Stimulated activated CD4-positive, alpha-beta T cell treated with anti-CD3 and anti-CD28 coated beads, Interleukin-15, amount 100 ng/mL, for 1 hour (primary cell): ENCODE measurements at places on chromosomes 7 and 10.

- DNase-seq = no peak
Observed at GRCh38 chr10:5630112-5630436, 36.3 kb downstream of the ASB13 start.

- DNase-seq = no peak
Observed at GRCh38 chr7:54985426-54986330, 33.1 kb upstream of the EGFR start.

- no peak for DNase-seq
Observed at GRCh38 chr7:130683026-130683425, 3.3 kb downstream of the TSGA13 start.

DNA sequence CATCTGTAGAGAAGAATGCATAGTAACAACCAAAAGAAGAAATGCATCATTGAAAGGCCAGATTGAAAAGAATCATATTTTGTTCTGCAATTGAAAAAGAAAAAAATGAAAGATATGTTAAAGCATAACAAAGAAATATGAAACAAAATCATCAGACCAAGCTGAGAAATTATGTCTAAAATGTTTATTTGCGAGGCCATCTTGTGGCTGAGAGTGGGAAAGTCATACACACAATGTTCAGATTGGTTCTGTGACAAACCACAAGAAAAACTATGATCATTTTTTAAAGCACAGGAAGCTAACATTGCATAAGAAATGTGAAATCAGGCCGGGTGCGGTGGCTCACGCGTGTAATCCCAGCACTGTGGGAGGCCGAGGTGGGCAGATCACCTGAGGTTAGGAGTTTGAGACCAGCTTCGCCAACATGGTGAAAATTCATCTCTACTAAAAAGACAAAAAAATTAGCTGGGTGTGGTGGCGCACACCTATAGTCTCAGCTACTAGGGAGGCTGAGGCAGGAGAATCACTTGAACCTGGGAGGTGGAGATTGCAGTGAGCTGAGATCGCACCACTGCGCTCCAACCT is 36.6 kb downstream of the ABCB5 start:
- DNase-seq = no peak

GRCh38 chr7:139117599-139118233 is 8.2 kb upstream of the ZC3HAV1 start:
- DNase-seq = no peak

- DNase-seq = no peak
Observed at GRCh38 chr10:128400564-128400963, 274.3 kb upstream of the MKI67 start.

- no peak for DNase-seq
Observed at GRCh38 chr10:80407812-80408241, 524 bp upstream of the PRXL2A start.

- no peak for DNase-seq
Observed at GRCh38 chr10:119713744-119714483, 11.9 kb upstream of the INPP5F start.

- DNase-seq = no peak
Observed at GRCh38 chr10:43958071-43958432, 309.4 kb upstream of the ZNF32 start.

- DNase-seq = no peak
Observed at GRCh38 chr10:109556399-109556798, 366.9 kb downstream of the XPNPEP1 start.

- no peak for DNase-seq
Observed at GRCh38 chr10:14555807-14556206, 218.9 kb downstream of the FAM107B start.

DNA sequence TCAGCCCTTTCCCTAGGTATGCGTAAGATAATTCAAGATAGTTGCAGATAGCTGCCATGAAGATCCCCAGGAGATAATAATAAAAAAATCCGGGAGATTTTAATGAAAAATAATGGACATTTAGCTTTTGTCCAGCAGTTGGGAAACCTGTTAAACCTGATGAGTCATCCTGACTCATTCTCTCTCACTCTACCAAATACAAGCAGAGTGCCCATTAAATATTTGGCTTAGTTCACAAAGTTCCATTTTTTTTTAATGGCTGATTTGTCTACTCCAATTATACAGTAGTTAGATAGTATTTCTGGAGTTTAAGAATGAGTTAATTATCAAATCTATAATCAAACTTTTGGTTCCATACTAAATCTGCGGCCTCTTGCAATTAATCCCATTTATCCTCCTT is 2.1 kb upstream of the SHTN1 start:
- DNase-seq = no peak

- DNase-seq = no peak
Observed at GRCh38 chr10:33657913-33658312, 323.4 kb upstream of the NRP1 start.

GRCh38 chr10:24009115-24009514 is 199.8 kb upstream of the KIAA1217 start:
- DNase-seq = no peak

- DNase-seq = no peak
Observed at GRCh38 chr7:7553386-7553785, 13.3 kb upstream of the MIOS start.

DNA sequence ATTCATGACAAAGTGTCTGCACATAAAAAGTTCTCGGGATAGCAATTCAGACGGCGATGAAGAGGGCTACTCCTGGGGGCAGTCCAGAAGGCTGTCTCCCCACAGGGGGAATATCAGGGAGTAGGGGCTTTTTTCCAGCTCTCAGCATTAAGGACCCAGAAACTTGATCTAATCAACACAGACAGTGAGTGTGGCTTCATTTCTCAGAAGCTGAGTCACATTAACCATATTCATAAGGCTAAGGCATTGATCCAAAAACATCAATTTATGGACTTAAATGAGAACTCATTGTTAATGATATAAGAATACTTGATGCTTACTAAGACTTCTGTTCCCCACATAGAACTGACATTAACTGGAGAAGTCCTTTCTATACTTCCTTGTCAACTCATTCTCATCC is 87.5 kb upstream of the AOAH start:
- no peak for DNase-seq

GRCh38 chr10:132232023-132232951 is 45.5 kb downstream of the DPYSL4 start:
- DNase-seq = peak; percentile 5
